ENCODE measurements at places on chromosomes 5 and 9.
A peak's percentile ranks its signal among the peaks of the same experiment; 100 is the strongest.

- no peak for DNase-seq
Measured at GRCh38 chr5:138841531-138841930, 33.6 kb downstream of the LRRTM2 start.

DNA sequence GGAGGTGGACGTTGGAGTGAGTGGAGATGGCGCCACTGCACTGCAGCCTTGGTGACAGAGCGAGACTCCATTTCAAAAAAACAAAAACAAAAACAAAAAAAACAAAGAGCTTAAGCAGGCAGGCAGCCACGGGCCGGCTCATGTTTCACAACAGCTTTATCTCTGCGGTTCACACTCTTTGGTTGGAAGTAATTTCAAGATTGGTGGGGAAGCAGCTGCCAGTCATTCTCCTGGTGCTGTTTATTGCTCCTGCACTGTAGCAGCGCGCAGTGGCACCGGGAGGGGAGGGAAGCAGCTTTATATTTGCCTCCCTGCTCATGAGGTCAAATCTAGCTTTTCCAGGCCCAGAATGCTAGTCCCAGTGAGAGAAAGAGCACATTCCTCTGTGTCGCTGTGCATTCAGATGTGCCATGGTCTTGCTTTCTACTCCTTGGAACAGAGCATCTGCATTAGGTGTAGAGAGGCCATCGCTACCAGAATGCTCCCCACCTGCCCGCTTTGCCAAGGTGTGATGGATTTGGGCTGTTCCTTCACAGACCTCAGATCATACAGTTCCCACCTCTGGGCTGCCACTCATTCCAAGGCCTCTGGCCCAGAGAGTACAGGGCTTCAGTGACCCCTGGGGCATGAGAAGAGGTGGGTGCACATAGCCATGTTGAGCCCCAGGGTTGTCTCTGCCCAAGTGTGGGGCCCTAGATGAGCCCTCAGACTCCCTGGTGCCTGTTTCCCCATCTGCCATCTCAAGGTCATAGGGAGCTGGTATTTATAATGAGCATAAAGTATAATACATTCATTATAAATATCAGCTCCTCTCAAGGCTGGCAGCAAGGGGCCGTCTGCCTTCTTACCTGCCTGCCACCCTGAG lies 270.4 kb downstream of the MED10 start:
- DNase-seq = no peak

- peak; percentile 22 for DNase-seq
Measured at GRCh38 chr9:133788819-133789717, 50.9 kb upstream of the SARDH start.

- no peak for DNase-seq
Measured at GRCh38 chr9:115989831-115990230, 163.8 kb upstream of the PAPPA start.

DNA sequence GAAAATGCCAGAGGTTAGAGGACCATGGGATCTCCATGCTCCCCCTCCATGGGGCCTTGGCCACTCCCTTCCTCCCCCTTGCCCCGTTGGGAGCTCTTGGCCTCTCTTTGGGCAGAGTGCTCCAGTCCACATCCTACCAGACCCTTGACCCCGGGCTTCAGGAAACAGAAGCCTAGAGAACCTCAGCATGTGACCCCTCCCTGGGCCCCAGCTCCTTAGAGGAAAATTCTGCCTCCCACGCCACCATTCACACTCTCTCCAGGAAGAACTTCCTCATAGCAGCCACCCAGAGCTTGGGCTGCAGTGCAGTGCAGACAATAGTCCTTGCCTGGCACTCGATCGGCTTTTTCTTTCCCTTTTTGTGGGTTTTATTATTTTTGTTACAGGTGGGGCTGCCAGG lies 6.0 kb downstream of the LHX6 start:
- DNase-seq = no peak

DNA sequence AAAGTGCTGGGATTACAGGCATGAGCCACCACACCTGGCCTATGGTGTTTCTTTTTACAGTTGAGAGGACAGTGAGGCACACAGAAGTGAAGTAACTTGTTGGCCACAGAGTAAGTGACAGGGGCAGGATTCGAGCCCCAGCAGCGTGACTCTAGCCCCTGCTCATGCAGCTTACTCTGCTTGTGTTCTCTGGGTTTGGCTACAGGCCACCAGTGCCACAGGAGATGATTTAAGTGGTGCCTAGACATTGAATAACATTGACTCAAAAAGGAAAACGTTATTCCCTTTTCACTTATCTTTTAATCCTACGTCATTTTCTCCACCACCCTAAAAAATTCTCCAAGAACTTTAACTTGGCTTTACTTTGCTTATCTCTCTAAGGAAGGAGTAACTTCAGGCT lies 61.4 kb downstream of the SNX24 start:
- no peak for DNase-seq

DNA sequence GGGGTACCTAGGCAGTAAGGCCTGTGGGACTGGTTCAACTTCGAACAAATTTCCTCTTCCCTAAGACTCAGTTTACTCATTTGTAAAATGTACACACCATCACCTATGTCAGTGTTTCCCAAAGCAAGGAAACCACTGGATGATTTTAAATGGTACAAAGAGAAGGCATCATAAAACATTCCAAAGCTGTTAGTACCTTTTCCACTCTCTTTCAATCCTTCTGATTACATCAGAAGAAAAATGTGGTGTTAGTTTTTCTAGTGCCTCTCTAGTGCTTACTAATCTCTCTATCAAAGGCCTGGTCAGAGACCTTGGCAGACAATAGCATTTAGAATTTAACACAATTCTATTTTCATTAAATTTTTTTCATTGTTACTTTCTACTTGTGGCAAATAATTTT lies 18.1 kb downstream of the NR6A1 start:
- DNase-seq = no peak

DNA sequence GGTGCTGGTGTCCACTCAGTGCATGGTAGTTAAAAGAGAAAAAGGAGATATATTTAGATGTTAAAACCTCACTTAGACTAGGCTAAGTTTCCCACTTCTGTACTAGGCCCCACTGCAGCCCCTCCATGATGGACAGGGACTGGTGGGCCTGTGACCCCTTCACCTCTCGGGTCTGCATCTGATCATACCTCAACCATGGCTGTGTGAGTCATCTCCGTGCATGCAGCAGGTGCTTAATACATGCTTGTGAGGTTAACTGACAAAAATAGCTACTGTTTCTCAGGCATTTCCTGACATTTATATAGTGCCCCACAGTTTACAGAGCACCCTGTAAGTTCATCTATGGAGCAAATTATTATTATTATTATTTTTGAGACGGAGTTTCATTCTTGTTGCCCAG lies 8.4 kb upstream of the URM1 start:
- no peak for DNase-seq

DNA sequence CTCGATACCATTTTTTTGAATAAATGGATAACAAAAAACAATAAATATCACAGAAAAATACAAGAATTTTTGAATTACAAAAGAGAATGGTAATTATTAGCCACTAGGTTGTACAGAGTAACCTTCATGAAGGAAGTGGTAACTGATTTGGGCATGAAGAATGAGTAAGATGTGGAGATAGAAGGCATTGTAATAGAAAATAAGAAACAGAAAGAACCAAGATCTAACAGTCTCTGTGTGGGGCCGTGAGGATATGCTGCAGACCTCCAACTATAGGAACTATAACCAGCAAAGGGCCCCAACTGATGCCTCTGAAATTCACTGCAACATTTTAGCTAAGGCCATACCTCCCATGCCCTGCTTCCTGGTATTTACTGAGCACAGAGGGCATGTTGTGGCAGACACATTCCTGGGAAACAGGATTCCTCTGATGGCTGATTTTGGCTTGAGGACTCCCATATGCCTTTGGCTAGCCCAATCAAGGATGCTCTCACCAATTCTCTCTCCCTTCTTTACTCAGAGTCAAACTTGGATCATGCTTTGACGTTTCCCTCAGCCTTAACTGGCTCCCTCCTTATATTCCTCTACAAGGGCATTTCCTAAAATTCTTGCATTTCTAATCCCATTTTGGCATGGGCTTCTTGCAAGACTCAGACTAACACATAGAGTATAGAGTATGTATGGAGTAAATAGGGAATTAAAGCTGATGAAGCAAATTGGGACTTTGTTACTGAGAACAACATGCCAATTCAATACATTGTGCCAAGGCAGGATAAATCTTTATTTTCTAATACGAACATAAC lies 208.9 kb downstream of the PDE4D start:
- peak; percentile 31 for DNase-seq

GRCh38 chr5:126948011-126948355 lies 82.4 kb downstream of the MARCHF3 start:
- peak; percentile 66 for DNase-seq

DNA sequence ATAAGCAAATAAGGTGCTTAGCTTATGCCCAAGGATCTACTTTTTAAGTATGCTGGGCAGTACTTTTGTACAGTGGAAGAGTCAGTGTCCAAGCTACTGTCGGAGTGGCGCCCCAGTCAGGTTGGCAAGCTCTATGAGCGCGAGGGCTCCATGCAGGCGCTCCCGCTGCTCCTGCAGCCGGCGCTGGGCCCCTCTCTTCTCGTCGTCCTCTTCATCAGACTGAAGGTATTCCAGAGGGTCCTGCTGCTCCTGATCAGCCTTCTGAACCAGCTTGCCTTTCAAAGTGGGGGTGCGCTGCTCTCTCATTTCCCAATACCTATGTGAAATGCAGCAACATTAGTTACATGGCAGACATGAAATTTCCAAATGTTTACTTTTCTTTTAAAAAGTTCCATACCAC lies 4.6 kb upstream of the SLC35D2 start:
- no peak for DNase-seq

- peak; percentile 90 for DNase-seq
Measured at GRCh38 chr5:55533521-55534435, 986 bp downstream of the PLPP1 start.

- no peak for DNase-seq
Measured at GRCh38 chr9:119216651-119217331, 152.4 kb downstream of the BRINP1 start.

- no peak for DNase-seq
Measured at GRCh38 chr5:8306288-8306896, 437.4 kb downstream of the MTRR start.

GRCh38 chr5:141725891-141726290 lies 43.9 kb upstream of the ARAP3 start:
- no peak for DNase-seq

GRCh38 chr9:114855488-114855887 lies 49.6 kb upstream of the TNFSF15 start:
- no peak for DNase-seq

DNA sequence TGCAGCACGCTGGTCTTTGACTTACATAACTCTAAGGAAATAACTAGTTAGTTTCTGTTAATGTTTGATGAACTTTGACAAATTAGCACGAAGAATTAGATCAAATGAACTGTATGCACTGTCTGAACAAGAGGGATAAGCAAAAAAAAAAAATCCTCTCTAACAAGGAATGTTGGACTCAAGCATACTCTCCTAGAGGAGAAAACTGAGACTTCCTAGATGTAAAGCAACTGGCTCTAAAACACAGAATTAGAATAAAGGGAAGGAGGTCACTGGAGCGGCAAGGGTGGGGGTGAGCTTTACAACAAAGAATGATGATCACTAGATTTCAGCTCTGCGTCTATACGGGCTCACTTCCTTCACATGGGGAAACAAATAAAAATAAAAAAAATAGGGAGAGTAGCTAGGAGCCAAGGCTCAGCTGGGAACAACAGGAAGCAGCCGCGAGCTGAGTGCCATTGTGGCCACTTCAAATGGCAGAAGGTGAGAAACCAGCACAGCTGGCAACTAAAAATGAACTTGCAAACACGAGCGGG lies 48.7 kb upstream of the CEMIP2 start:
- DNase-seq = peak; percentile 22

DNA sequence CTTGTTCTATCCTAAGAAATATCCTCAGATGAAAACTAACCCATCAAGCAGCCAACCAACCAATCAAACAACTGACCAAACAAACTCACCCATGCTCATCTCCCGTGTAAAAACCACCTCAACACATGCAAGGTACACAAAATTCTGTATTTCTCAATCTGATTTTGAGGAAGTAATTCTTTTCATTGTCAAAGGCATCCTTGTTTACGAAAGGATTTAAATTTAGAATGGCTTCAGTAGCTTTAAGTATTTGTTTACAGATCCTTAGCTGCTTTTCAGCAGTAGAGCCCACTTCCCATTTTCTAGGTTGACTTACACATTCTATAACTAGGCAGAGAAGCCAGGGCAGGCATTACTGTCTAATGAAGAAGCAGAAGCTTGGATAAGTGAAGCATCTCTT lies 78.6 kb downstream of the NTRK2 start:
- DNase-seq = no peak

GRCh38 chr9:79603222-79603920 lies 31.6 kb downstream of the TLE4 start:
- DNase-seq = no peak

- DNase-seq = peak; percentile 84
Measured at GRCh38 chr5:170333161-170333910, 35.8 kb upstream of the LCP2 start.

GRCh38 chr5:90294604-90295003 lies 115.0 kb downstream of the CETN3 start:
- peak; percentile 53 for DNase-seq

- DNase-seq = no peak
Measured at GRCh38 chr9:81607593-81608288, 81.6 kb downstream of the TLE1 start.

GRCh38 chr5:122442938-122443337 lies 130.9 kb downstream of the SNCAIP start:
- no peak for DNase-seq

DNA sequence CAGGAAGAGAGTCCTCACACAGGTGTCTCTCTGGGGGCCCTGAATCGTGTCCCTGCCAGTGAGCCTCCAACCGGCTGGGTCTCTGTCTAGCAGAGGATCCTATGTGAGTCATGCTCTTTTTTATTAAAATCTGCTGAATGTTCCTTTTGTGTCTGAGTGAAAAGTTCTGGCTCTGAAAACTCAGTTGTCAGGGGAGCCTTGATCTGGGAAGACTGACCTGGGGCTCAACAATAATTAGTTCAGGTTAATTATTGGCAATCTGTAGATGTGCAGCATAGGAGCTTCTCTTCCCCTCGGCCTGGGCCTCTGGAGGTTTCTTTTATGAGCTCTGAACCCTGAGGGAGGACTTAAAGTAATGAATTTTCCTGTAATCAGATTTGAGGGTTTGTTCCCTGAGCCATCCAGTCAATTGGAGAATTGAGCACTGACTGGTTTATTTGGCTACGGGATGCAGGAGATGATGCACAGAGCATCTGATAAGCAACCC lies 45.2 kb downstream of the ALG2 start:
- peak; percentile 60 for DNase-seq
